ENCODE measurements at places on chromosomes 2 and 18.

DNA sequence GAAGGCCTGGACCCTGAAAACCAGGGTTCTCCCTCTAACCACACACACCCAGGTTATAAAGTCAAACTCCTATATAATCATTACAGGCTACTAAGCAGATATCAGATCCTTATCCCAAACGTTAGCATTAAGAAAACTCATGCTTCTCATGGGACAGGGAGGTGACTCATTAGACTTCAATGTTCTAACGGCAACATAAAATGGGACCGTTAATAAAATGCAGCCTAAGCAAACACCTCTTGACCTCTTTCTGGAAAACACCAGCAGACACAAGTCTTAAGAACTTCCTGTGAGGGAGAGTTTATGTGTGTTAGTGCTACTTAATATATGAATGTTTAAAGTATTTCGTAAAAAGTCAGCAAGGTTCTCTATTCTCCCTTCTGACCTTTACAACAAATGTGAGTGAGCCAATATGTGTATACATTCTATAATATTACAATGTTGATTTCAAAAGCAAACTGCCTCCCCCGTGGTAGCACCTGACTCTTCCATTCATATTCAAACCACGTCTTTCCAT lies 31.7 kb downstream of the LPIN2 start:
- peak; percentile 48 for DNase-seq

- DNase-seq: no peak
Observed at GRCh38 chr2:104746858-104747257, 107.1 kb upstream of the POU3F3 start.

- DNase-seq: peak; percentile 76
Observed at GRCh38 chr2:1509271-1510065, 96.2 kb downstream of the TPO start.

GRCh38 chr2:177698281-177698680 lies 305.7 kb downstream of the AGPS start:
- no peak for DNase-seq

GRCh38 chr2:160371251-160372009 lies 122.2 kb downstream of the RBMS1 start:
- no peak for DNase-seq

DNA sequence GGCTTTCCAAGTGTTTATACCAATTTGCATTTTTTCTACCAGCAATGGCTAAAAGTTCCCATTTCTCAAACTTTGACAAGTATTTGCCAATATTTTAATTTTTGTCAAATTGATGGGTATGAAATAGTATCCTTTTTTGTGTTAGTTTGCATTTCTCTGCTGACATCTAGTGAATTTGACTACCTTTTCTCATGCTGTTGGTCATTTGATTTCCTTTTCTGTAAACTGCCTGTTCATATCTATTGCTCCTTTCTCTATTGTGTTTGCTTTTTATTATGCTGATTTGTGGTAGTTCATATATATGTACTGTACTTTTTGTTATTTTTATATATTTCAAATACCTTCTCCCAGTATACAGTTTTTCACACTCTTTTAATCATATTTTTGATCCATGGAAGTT lies 149.4 kb downstream of the PMAIP1 start:
- DNase-seq: no peak

- DNase-seq: no peak
Observed at GRCh38 chr2:118854507-118855345, 7.3 kb upstream of the EN1 start.

- no peak for DNase-seq
Observed at GRCh38 chr2:156031121-156031520, 301.4 kb downstream of the NR4A2 start.

GRCh38 chr2:150630587-150631235 lies 143.2 kb upstream of the RND3 start:
- no peak for DNase-seq

- DNase-seq: no peak
Observed at GRCh38 chr2:235832941-235833340, 335.2 kb downstream of the GBX2 start.

DNA sequence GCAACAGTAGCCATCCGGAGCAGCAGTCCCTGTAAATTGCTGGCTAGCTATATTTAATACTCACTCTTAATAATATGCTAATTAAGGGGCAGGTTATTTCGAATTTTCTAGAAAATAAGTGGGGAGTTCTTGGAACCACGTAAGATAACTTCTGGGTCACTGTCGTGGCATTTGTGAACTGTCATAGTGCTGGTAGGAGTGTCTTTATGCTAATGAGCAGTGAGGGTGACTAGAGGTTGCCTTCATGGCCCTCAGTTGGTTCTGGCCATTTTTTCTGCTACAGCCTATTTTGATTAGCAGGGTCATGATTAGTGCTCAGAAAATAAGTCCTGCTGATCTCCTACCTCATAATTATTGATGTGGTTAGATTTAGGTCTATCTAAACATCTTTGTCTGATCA lies 249.9 kb upstream of the RASGRP3 start:
- no peak for DNase-seq

DNA sequence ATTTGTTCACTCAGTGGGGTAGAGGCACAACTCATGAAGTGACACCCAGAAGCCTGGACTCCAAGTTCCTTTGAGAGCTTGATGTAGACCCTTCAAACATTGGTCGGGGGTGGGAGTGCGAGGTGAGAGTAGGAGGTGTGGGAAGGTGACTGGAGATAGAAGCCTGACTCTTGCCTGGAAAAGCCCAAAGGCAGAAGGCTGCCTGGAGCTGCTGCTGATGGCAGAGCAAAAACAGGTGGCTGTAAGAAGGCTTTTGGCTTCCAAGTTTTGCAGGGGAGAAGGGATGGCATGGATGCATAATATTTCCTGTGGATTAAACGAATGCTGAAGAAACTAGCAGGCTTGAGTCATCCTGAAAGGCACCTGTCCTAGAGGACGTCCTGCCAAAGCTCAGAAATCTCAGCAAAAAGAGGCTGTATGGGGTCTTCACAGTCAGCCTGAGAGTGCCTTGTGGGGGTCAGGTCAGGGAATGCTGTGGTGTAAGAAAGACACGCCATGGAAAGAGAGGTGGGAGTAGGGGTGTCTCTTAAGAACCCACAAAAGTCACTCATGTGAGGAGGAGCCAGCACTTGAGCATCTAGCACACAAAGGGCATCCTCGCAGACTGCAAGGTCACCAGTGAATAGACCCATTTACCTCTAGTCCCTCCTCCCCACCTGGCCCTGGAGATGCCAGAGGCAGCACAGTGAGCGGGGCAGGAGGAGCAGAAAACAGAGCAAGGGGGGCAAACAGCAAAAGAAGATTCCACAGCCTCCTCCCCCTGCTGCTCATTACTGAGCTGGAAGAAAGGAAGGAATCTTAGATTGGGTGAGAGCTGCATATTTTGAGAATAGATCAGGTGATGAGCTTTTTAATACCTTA lies 37.5 kb downstream of the FASTKD2 start:
- no peak for DNase-seq

GRCh38 chr2:168480825-168481585 lies 24.9 kb downstream of the CERS6 start:
- no peak for DNase-seq

- no peak for DNase-seq
Observed at GRCh38 chr2:60071490-60071831, 482.0 kb downstream of the BCL11A start.

DNA sequence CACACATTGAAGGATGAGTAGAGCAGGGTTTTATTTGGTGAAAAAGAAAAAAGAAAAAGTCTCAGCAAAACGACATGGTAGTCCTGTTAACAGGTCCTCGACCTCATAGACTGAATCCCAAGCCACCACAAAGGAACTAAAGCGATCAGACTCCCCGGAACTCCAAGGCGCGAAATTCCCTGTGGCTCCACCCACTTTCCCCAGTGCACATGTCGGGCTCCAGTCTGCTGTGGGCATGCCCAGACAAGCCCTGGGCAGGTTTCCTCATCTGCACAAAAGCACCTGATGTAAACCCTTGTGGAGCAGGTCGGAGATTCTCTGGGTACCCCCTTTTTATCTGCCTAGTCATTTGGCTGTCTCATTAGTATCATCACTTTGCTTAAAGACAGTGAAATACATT lies 170.7 kb upstream of the FSIP2 start:
- DNase-seq: no peak

DNA sequence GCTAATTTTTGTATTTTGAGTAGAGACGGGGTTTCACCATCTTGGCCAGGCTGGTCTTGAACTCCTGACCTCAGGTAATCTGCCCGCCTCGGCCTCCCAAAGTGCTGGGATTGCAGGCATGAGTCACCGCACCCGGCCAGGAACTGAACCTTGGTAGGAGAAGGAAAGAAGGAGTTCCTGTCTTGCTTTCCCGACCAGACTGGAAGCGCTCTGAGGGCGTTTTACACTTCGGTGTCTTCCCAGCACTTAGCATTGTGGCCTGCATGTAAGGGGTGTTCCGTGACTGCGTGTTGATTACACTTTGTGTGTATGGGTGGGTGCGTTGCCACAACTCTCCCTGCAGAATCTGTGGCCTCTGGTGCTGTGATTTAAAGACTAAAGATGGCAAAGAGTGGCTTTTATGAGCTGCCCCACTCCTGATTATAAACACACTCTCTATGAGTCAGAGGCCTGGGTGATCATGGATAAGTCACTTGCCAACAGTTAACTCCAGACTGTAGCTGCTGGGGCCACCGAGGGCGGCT lies 46.0 kb downstream of the ODC1 start:
- no peak for DNase-seq

- DNase-seq: no peak
Observed at GRCh38 chr2:210459880-210460279, 16.7 kb downstream of the LANCL1 start.

GRCh38 chr2:215653344-215654030 lies 217.6 kb upstream of the FN1 start:
- DNase-seq: no peak

GRCh38 chr2:183123959-183124221 lies 353 bp upstream of the NUP35 start:
- DNase-seq: no peak

DNA sequence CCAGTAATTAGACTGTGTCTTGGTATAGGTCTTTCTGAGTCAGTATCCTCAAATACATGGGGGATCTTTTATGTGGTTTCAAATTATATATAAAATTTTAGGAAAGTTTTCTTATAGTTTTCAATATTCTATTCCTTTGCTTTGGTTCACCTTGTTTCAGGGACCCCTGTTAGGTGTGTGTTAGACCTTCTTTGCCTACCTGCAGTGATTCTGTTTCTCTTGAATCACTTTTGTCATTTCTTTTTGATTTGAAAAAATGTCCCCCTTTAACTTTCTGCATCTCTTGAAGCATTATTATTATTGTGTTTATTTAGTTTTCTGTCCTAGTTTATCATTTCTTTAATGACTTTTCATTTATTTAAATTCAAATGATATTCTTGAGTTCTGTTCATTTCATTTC lies 98.7 kb downstream of the FHOD3 start:
- DNase-seq: no peak

DNA sequence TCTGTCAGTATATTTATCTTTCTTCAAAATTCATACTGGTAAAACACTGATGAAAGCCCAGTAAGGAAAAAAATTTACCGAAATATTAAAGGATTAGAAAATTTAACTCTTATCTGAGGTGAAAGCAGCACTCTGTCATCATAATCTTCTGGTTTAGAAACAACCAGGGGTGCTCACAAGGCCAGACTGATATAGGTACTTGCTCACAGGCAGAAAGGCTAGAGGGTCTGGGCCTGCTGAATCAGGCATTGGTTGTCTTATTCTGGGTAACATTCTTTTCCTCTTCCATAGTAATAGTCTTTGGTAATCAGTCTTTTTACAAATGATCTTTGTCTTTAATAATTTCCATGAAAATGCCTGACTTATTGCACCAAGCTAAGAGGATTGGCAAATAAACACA lies 221.4 kb upstream of the TFPI start:
- no peak for DNase-seq

DNA sequence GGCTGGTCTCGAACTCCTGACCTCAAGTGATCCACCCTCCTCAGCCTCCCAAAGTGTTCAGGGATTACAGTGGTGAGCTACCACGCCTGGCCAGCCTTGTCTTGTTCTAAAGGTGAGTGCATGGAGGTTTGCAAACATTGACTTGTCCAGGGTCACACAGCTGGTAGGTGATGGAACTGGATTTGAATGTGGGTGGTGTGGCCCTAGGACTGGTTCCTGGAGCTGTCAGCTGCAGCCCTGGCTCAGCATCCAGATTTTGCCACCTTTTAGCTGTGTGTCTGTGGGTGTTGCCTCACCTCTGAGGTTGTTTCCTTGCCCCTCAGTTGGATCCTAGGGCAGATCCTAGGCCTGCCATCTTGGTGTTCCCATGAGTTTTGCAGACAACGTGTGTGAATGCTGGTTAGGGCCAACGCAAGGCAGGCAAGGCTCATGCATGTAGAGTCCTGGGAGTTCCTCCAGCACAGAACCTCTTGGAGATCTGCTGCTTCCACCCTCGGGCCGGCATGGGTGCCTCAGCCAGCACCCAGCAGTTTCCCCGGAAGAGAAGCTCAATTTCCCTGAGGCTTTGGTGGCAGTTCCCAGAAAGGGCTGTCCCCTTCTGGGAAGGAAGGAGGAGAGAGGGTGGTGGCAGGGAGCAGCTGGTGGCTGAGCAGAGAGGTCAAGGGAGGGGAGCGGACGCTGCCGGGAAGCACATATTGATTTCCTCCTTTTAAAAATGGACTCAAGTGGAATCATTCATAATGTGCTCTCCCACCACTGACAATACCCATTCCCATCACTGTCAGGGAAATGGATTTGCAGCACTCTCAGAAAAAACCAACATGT lies 127.6 kb upstream of the HS6ST1 start:
- DNase-seq: no peak

DNA sequence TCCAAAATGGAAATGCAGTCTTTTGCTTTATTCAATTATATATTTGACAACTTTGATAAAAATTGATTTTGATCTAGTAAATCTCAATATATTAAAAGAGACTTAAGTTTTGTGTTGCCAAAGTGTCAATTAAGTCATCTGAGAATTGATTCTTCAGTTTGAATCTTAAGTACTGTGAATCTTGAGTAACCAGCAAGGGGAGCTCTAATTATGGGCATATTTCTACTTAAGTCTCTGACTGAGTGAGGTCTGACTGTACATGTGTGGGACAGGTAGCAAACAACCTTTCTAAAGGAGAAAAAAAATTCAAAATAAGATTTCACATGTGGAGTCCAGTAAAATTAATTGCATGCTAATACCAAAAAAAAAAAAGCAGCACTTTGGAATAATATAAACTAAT lies 503.7 kb upstream of the SLC8A1 start:
- DNase-seq: no peak

GRCh38 chr2:104547221-104547620 lies 306.7 kb upstream of the POU3F3 start:
- no peak for DNase-seq

Measured in CD4-positive, CD25-positive, alpha-beta regulatory T cell (primary cell).